ENCODE measurements at places on chromosomes 6 and 20.

DNA sequence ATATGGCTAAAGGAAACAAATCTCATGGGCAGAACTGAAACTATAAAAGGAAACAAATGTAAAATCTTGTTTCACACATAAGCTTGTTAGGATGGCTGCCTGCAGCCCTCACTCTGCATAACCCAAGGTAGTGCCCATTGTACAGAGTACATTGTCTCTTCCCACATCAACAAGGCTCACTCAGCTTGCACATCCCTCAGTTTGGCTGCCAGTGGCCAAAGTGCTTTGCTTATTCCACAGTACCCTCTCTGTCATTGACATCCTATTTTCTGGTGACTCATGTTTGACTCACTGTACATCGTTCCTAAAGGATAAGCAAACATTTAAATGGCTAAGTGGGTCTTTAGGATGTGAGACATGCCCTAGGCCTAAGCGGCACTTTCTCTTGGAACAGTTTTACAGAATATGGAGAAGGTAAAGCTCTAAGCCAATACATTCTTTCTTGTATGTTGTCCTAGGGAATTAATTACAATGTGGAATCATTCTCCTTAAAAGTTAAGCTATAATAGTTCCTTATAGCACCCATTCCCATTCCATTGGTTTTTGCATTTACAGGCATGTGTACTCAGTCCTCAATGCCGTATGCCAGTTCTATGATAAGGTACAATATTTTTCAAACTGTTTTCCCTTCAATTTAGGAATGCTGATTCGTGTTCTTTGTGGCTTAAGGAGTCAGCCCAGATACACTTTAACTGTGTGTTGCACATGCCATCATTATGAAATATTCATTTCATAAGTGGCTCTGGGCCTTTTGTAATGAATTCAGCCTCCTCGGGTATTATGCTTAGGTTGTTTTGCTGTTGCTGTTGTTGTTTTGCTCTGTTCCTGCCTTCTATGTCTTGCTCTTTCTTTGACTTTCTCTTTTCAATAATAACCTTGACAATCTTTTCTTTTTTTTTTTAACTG is 5.5 kb downstream of the ANKEF1 start:
- DNase-seq, result no peak

DNA sequence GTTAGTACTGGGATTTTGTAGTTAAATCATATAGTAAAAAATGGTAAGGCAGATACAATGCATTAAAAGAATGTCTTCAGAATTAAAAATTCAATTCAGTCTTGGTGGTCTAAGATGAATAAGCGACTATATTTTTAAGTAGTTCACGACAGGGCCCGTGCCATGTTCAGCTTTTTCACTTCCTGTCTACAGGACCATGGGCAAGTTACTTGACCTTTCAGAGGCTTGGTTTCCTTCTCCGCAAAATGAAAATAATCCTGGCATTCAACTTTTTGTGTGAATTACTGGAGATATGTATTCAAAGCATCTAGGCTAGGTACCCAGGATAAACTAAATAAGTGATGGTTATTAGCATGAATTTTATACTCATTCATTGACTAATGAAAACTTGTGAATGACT is 216.0 kb downstream of the BTBD9 start:
- DNase-seq, result no peak

- no peak for DNase-seq
Measured at GRCh38 chr6:74946961-74947360, 258.9 kb downstream of the COL12A1 start.

- DNase-seq, result no peak
Measured at GRCh38 chr6:157227202-157228166, 95.8 kb downstream of the TMEM242 start.

GRCh38 chr6:42166444-42167141 is 6.6 kb upstream of the GUCA1A start:
- peak; percentile 73 for DNase-seq

GRCh38 chr6:147226877-147227276 is 22.7 kb downstream of the STXBP5 start:
- DNase-seq, result no peak

DNA sequence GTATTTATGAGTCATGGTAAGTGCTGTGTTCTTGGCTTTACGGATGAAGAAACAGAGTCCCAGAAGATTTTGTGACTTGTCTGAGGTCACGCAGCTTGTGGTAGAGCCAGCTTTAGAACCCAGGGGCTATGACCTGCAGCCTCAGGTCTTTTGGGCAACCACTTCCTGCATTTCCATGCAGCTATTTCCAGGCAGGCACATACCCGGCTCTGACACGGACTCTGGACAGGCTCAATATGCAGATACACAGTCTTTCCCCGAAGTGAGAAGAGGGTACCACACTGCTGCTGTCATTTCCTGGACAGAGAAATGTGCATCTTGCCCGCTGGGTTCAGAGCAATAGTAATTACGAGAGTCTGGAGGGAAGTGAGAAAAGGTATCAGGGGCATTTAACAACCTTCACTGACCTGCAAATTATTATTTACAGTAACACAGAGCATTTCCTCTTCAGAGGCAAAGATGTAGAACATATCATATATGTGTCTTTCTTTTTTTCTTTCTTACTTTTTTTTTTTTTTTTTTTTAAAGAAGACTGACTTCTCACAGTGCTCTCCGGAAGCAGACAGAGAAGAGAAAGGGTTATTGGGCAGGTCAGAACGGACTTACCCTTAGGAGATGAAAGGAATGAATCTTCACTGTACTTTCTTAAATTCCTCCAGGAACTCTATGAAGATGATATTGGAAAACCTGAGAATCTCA is 185.1 kb downstream of the CLIC5 start:
- DNase-seq, result peak; percentile 25

GRCh38 chr6:81767163-81767891 is 14.8 kb upstream of the TENT5A start:
- DNase-seq, result no peak

GRCh38 chr20:63497138-63497945 is 1.5 kb downstream of the EEF1A2 start:
- no peak for DNase-seq

GRCh38 chr6:7907159-7907558 is 3.4 kb downstream of the TXNDC5 start:
- DNase-seq, result no peak

GRCh38 chr6:92688342-92688741 is 731.0 kb downstream of the EPHA7 start:
- no peak for DNase-seq

DNA sequence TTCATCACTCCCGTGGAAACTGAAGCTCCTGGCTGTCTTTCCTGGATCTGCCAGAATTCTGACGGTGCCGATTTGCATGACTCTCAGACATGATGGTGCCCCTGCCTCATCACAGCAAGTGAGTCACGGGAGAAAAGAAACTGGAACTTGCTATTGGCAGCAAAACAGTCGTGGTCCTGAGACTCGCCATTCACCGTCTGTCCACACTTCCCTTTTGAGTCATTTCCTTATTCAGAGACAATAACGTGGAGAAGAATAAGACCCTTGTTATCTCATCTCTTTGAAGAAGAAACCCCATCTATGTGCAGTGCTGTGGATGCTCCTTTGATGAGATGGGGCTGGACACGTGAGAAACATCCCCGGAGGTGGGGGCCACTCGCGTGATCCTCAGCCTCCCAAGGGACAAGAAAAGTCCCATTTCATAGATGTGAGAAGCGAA is 4.2 kb downstream of the GPR31 start:
- no peak for DNase-seq
